NCI-H82 (cell line): ENCODE measurements at places on chromosomes 6 and 20.

DNA sequence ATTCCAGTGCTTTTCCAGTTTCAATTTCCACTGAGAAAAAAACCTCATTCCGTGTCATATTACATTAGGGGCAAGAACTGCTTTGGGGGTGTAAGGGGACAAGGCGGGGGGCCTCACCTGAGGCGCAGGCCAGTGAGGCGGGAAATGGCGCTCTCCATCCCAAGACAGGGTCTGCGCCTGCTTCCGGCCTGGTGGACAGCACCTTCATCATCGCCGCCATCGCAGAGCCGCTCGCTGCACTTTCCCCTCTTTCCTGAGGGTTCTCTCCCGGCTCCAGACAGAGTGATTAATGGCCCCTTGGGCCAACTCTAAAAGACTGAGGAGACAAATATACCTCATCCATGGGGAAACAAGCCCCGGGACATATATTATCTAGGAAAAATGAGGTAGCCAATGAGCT is 270.0 kb upstream of the SOX4 start:
- DNase-seq = no peak

DNA sequence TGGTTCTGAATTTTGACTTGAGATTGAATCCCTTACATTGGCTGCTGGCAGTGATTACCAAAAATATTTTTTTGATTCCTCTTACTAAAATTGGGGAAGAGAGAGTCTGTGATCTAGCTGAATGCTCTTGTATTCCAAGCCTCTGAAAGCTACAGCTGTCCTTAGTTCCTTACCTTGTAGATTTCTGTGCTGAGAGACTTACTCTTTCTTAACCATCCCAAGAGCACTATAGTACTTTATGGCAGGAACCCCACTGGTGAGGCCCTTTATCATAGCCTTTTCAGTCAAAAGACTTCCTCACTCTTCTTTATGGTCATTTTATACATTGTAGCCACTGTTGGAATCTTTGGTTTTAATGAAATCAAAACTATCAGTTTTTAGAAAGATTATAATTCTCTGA is 19.1 kb upstream of the ERVFRD-1 start:
- DNase-seq = no peak

DNA sequence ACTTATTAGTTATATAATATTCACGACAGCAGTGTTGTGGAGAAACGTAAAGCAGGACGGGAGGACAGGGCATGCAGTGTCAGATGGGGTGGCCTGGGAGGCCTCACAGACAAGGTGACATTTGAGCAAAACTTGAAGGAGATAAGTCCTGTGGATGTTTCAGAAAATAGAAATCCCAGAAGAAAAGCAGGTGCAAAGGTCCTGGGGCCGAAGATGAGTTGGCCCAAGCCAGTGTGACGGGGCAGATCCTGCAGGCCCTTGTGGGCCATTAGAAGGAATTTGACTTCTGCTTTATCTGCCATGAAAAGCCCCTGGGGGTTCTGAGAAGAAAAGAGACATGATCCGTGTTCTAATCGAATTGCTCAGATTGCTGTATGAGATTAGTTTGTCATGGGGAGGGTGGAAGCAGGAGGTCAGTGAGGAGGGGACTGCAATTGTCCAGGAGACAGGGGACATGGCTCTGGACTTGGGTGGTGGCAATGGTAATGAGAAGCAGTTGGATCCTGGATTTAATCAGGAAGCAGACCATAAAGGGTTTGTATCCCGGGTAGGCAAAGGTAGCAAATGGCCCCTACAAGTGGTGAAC is 437.4 kb upstream of the SULF2 start:
- no peak for DNase-seq

DNA sequence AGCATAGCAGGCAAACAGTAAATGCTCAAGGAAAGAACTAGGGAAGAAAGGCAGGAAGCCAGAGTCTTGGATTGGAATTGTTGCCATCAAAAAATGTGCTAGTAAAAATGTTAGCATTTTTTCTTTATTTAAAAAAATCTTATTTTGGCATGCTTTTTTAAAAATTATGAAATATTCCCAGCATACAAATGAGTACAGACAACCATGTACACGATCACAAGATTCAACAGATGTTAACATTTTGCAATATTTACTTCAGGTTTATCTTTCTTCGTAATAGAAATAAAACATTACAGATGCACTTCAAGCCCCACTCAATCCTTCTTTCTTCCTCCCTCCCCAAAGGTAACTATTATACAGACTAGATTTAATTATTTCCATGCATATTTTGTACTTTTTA is 27.4 kb upstream of the NOP56 start:
- DNase-seq = no peak

GRCh38 chr6:21294144-21294543 is 299.4 kb upstream of the SOX4 start:
- peak; percentile 36 for DNase-seq

GRCh38 chr6:24718449-24719124 is 367 bp downstream of the C6orf62 start:
- DNase-seq = peak; percentile 76

DNA sequence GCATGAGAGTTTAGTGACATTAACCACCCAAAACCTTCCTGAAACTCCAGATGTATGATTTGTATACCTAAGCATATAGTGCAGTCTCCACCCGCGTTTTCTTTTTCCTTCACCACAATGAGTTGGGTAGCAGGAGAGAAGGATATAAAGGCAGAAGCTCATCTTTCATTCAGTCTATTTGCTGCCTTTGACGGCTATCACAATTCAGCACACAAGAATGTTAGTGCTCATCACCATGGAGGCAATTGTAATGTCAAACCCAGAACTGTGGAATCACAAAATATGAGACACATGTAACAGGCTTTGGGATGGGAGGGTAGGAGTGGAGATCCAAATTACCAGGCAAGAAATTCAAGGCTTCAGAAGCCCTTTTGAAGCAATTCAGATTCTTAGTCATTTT is 17.6 kb downstream of the ZHX3 start:
- no peak for DNase-seq

- no peak for DNase-seq
Observed at GRCh38 chr20:58710481-58711265, 18.1 kb downstream of the NPEPL1 start.

GRCh38 chr20:21182832-21183563 is 57.1 kb downstream of the KIZ start:
- no peak for DNase-seq

DNA sequence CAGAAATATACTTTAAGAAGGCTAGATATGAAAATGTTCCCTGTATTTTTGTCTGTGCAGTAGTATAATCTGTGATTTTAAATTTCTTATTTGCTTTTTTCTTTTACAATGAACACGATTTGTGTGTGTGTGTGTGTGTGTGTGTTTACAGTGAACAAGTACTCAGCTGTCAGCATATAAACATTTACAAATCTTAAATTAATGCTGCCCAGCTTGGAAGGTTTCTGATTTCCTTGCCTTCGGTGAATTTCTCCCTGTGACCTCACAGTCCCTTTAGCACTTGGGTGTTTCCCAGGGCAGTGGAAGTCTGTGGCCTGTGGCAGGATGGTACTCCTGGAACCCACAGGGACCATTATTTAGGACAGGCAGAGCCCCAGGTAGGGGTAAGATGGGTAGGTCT is 37.6 kb downstream of the TXLNB start:
- no peak for DNase-seq

DNA sequence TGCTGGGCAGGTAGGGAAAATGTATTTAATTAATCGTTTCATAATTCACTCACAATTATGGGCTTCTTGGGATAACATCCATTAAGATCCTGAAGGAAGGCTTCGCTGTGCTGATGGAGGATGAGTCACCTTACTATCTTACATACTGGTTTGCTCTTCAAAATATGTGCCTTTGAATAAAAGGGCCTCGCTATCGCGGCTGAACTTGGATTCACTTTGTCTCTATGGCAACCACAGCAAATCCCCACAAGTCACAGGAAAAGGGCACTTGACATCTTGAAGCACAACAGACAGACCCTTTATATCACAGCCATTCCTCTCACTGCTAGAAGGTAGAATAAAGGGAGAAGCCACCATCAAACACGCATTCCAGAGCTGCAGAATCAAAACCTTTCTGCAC is 141.3 kb upstream of the MYLIP start:
- DNase-seq = no peak
